ENCODE measurements at places on chromosomes 2 and 18.
A peak's percentile ranks its signal among the peaks of the same experiment; 100 is the strongest.

GRCh38 chr2:107376909-107377308 is 449.8 kb upstream of the RGPD4 start:
- DNase-seq: no peak

DNA sequence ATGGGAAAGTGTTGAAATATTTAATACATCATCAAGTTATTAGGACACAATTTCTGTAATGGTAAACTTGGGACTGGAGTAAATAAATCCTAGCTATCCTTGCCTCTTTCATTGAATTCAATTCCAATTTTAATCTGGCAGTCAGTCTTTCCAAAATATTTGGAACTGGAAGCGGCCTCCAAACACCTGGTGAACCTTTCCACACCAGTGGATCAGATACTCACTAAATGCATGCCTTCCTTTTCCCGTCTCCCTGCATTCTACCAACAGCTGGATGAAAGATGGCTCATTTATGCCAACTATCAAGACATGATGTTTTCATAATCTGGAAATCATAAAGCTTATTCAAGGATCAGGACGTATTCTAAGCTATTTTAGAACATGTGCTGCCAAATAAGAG is 488.2 kb upstream of the SPHKAP start:
- DNase-seq: no peak

DNA sequence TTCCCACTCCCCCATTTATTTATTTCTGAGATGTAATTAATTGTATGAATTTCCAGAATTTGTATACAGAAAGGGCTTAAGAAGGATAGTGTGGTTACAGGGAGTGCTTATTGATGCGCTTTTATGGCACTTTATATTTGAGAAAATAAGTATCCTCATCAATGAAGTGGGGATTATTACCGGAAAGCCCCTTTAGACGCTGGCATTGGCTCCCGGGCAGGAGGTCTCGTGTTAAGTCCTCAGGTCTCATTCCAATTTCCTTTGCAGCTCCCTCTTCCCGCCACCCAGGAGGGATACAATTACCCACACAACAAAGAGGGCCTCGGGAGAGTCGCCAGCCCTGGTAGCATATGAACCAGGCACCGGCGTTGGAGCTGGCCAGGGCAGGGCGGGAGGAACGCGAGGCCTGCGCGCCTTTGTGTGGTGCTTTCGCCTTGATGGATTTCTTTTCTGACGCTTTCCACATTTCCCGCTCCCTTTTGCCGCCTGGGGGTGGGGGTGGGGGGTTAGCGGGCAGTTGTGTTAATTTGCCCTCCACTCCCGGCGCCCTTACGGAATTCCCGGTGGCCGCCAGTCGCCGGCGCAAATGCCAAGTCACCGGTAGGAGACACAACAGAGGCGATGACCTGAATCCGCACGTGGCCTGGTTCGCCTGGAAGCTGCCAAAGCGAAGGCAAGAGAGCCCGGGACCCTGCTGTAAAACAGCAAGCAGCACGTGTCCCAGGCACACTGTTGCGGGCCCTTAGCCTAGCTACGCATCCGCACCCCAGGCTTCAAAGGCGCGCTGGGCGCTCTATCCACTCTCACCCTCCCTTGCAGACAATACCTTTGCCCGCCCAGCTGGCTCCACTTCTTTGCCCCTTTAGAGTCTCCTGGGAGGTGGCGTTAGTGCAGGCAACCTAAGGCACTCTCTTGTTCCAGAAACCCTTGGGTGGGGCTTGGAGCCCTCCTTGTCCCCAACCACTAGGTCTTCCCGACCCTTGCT is 3.3 kb downstream of the GAD1 start:
- DNase-seq: peak; percentile 85

- DNase-seq: no peak
These were observed 116.6 kb upstream of the RBBP8 start for GRCh38 chr18:22816266-22817176.

GRCh38 chr2:107663632-107664031 is 163.1 kb upstream of the RGPD4 start:
- DNase-seq: no peak

DNA sequence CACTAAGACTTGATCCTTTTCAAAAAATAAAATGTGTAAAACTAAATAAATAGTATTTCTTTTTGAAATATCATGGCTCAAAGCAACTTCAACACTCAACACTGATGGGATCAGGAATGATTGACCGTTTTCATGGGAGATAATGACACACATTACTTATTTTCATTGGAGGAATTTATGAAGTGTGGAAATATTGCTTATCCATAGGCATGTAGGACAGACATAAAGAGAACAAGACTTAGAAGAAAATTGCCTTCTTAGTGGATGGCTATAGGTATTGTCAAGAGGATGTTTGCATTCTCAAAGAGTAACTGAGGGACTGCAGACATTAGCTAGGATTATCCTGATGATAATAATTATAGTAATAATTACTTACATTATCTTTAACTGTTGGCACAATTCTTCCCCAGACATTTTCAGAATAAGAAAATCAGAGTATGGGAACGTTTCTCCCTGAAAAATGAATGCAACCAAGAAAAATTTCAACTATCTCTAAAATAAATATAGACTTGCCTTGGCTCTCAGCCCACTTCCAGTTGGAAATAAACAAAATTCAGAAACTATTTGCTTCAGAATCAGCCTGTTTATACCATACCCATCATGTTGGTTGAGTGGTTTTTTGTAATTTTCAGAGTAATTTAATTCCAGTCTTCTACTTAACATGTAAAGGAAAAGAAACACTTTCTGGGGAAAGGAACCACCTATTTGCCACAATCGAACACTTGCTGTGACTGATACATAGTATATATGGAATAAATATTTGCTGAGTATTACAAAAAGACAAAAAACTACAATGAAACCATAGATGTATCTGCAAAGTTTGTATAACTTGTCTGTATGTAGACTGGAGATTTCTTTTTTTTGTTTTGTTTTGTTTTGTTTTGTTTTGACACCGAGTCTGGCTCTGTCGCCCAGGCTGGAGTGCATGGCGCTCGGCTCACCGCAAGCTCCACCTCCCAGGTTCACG is 165.7 kb downstream of the TMX3 start:
- no peak for DNase-seq

- DNase-seq: no peak
These were observed 90.3 kb downstream of the RPRM start for GRCh38 chr2:153388246-153388645.

GRCh38 chr18:44626807-44627206 is 53.9 kb upstream of the SETBP1 start:
- no peak for DNase-seq

Measured in lower leg skin (tissue), 4 donors.